ENCODE measurements at places on chromosomes 2 and 18. TPM values are rescaled to one million over a fixed set of nuclear protein-coding genes. Genes with fewer than 3 reads are reported as not detected.
A peak's percentile ranks its signal among the peaks of the same experiment; 100 is the strongest.

DNA sequence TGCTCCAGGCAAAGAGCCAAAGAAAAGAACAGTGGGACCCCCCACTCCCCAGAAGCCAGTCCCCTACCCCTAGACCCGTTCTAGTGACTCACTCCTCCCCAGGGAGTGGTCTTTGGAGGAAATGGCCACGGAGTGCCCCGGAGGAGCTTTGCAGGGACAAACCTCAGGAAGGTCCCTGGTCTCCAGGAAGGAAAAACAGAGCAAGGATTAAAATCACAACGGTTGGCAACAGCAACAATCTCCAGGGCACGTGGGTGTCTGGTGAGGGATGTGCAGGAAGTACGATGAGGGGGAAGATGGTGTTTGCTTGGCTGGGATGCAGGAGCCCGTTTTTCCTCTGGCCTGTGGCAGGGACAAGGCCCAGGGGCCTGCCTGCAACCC, 135.0 kb downstream of the SMAD2 start:
- no peak for DNase-seq

DNA sequence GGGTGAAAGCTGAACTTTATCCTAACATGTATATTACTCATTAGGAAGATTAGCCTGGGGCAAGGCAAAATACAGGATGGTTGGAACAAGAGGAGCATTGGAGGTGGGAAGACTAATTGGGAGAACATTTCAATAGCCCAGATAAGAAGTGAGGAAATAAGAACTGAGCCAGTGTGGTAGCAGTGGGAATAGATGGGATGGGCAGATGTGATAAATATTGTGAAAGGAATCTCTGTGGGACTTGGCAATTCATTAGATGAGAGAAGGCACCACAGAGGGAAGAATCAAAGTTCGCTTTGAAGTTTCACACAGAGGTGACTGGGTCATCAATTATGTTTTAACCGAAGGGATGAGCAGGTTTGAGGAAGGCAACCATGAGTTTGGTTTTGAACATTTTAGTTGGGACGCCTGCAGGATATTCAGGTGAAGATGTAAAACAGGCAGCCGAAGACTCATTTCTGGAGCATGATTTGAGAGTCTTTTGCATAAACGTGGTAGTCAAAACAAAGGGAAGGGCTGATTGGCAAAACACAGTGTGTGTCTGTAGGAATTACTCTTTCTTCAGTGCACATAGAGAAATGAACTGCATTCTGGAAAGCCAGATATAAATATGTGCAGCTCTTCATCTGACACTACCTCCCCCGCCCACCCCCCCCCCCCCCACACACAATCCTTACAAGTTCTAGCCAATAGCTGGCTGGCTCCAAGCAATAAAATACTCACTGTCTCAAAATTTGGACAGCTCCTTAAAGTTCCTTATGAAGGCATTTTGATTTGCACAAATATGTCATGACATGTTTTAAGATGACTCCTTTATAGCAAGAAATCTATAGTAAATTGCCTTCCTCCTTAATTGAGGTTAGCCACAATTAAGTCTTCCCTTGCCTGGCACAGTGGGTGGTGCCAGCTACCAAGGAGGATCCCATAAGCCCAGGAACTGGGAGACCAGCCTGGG, 1.9 kb upstream of the SLC1A4 start:
- DNase-seq = no peak

DNA sequence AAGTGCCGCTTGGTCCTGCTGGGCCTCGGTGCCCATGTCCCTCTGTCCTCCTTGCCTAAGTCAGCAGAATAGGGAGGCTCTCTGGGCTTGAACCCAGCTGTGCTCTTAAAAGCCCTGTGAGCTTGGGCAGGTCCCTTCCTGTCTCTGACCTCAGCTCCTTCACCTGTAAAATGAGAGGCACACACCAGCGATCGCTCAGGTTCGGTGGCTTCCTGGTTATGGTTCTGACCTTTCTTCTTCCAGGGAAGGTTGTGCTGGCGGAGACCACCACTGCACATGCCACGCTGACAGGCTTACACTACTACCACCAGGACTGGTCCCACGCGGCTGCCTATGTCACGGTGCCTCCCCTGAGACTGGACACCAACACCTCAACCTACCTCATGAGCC, 36.1 kb upstream of the MAPRE3 start:
- DNase-seq = no peak

- peak; percentile 30 for DNase-seq
These were observed 510.3 kb downstream of the RNF144A start for GRCh38 chr2:7427293-7428060.

- no peak for DNase-seq
These were observed 431.6 kb downstream of the PID1 start for GRCh38 chr2:228839421-228839876.

DNA sequence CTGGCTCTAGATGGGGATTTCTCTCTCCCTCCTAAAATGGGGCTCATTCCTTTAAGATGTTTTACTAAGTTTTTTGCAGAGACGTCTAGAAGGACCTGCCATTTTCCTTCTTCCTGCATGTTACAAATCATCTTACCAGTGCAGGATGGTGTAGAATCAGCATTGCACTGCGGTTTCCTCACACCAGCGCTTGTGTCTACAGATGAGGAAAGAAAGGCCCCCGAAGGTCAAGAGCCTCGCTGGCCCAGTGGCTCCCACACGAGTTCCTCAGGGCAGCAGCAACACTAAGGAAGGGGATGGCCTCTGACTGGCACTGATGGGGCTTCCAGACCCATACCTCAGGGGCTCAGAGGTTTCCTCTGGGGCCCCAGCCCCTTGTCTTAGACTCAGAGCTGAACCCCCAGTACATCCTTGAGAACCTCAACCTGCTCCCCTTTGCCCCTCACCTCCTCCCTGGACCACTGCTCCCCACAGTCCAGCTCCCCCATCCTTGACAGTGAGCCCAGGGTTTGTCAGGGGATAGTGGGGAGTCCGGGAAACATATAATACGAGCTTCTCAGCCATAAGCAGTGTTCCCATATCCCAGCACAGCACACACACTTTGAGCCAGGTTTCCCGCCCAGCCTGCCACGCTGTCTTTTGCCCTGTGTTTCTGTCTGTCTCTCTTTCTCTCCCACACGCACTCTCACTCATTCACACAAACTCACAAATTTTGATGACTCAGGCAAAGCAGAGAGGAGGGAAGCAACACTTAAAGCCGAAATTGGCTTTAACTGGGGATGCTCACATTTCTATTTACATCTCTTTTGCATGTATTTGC, 29.4 kb downstream of the ZFP36L2 start:
- DNase-seq = no peak

DNA sequence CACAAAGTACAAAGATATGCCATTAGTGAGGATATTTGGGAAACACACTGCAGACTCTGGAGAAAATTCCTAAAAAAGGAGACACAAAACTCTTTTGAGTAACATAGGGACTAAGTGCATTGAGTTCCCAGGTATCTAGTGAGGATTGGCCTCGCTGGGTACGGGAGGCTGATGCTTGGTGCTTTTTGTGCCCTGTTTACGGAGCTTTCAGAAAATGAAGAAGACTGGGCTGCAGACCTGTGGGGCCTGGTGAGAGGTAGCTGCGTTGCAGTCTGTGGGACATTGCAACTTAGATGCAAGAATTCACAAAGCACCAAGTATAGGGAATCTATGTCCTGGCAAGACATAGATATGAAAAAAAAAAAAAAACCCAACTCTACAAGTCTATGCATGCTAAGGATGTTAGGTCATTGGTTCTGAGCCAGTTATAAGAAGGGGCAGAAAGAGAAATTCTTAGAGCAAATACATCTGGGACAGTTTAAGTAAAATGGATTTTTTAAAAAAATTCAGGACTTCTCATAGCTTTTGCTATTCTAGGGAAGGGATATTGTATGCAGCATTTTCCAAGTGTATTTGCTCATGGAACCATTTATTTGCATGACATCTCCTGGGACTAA, 156.0 kb downstream of the SLC4A3 start:
- DNase-seq = no peak

DNA sequence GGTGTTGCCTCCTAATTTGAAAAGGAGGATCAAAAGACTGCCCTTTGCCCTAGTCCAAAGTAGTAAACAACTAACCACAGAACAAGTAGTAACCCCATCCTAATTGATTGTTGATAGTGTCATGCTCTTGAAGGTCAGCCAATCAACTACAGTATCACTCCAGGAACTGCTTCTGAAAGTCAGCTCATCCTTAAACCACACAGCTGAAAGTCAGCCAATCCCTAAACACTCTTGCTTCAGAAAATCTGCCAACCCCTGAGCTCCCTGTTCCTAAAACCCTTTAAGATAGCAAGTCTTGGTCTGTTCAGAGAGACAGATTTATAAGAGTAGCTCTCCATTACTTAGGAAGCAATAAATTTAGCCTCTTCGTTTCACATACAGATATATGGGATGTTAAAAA, 51.6 kb upstream of the CPO start:
- DNase-seq = no peak

Gene HOXD1
- total RNA-seq = 0.18 TPM

- no peak for DNase-seq
These were observed 123.2 kb downstream of the THADA start for GRCh38 chr2:43472527-43473194.

GRCh38 chr2:33034784-33035183, 88.0 kb downstream of the LTBP1 start:
- DNase-seq = no peak
